ENCODE measurements at places on chromosomes 7 and 10. TPM values are rescaled to one million over a fixed set of nuclear protein-coding genes. Genes with fewer than 3 reads are reported as not detected.
A peak's percentile ranks its signal among the peaks of the same experiment; 100 is the strongest.

GRCh38 chr7:128103498-128104107 is 72.4 kb upstream of the LRRC4 start:
- peak; percentile 62 for DNase-seq

GRCh38 chr7:118182593-118183427 is 1.2 kb upstream of the LSM8 start:
- DNase-seq, result no peak

DNA sequence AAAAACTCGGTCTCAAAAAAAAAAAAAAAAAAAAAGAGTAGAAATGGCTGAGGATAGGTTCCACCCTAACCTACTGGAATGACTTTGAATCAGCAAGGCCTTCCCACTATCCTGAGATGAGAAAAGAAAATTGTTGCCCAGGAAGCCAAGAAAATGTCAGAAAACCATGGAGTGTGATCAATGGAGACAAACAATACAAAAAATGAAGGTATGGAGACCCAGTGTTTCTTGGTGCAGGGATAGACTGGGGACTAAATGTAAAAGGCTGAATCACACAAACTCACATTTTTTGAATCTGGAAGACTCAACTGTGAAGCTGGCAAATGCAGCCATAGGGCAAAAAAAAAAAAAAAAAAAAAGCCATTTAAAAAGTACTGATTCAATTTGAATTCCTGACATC is 364.3 kb upstream of the ANKRD30A start:
- DNase-seq, result no peak

DNA sequence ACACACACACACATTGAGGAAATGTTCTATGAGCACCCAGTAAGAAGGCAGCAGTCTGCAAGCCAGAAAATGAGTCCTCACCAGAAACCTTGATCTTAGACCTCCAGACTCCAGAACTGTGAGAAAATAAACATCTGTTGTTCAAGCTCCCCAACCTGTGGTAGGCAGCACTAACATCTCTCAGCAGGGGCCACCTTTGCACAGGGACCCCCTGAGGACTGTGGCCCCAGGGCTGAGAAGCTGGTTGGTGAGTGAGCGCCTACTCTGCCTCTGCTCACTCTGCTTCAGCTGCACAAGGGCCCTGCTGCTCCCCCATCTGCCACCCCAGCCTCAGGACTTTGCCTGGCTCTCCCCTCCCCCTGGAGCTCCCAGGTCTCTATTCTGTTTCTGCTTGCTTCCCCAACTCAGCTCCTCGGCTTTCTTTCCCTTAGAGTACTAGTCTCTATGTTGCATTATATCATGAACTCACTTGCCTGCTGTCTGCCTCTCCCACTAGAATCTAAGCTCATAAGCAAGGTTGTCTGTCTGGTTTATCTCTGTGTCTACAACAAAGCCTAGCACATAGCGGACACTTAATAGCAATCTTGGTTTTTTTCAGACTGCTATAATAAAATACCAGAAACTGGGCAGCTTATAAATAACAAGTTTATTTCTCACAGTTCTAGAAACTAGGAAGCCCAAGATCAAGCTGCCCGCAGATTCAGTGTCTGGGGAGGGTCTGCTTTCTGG is 40.4 kb upstream of the PRLHR start:
- DNase-seq, result no peak

- no peak for DNase-seq
These were observed 7.6 kb downstream of the STARD3NL start for GRCh38 chr7:38185395-38186307.

DNA sequence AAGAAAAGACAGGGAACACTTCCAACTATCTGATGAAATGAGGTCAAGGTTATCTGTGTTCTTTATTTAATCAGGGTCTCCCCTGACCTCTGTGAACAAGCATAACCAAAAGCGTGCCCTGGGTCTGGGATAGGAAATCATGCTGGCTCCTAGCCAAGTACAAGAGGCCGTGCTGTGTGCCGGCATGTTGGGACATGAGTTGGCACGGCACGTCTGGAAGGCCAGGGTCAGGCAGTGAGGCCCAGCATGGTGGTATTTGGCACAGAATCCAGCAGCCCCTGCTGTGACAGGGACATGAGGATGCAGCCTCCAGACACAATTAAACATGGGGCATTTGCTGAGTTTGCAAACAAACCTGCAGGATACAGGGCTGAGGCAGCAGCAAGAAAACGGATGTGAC is 320.4 kb downstream of the PLXNA4 start:
- DNase-seq, result peak; percentile 67

- DNase-seq, result no peak
These were observed 93.2 kb downstream of the DGKI start for GRCh38 chr7:137753575-137753947.

DNA sequence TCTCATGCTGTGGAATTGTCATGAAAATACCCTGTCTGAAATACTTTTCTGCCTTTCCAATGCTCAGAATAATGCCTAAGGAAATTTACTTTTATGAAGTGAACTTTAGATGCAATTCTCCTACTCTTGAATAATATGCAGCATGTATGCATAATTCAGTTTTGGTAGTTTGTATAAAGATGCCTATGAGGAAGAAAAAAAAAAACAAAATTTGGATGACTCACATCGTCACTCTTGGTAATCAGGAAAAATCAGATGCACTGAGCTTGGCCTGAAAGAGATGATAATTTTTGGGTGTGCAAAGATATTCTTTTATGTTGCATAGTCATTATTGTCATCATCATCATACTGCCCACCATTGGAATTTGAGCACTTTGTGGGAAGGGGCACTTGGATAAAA is 382.1 kb downstream of the ANKRD7 start:
- no peak for DNase-seq

GRCh38 chr10:68727146-68727545 is 6.1 kb downstream of the CCAR1 start:
- no peak for DNase-seq

- peak; percentile 75 for DNase-seq
These were observed 121.3 kb downstream of the AVL9 start for GRCh38 chr7:32616625-32617024.

GRCh38 chr10:12945690-12946359 is 55.7 kb downstream of the CCDC3 start:
- no peak for DNase-seq

- DNase-seq, result no peak
These were observed 86.6 kb upstream of the PDK4 start for GRCh38 chr7:95682913-95683312.

GRCh38 chr10:26441491-26442214 is 3.5 kb downstream of the APBB1IP start:
- DNase-seq, result no peak

DNA sequence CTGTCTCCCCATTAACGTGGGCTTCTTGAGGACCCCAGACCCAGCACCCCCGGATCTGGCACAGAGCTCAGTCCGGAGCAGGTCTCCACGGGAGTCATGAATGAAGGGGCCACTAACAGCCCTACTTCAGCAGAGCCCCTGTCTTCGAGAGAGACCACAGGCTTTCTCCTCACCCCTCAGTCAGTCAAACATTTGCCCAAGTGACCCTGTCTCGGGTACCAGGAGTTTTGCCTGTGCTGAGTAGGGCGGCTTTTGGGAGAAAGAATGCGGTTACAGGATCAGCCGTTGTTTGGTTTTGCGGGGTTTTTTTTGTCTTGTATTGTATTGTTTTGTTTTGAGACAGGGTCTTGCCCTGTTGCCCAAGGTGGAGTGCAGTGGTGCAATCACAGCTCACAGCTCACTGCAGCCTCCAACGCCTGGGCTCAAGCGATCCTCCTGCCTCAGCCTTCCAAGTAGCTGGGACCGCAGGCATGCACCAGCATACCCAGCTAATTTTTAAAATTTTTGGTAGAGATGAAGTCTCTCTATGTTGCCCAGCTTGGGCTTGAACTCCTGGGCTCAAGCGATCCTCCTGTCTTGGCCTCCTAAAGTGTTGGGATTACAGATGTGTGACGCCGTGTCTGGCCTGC is 16.5 kb downstream of the ADAP1 start:
- DNase-seq, result no peak

- no peak for DNase-seq
These were observed 36.9 kb downstream of the ELFN1 start for GRCh38 chr7:1706721-1707613.

GRCh38 chr7:46960970-46961369 is 620.9 kb downstream of the TNS3 start:
- DNase-seq, result no peak

DNA sequence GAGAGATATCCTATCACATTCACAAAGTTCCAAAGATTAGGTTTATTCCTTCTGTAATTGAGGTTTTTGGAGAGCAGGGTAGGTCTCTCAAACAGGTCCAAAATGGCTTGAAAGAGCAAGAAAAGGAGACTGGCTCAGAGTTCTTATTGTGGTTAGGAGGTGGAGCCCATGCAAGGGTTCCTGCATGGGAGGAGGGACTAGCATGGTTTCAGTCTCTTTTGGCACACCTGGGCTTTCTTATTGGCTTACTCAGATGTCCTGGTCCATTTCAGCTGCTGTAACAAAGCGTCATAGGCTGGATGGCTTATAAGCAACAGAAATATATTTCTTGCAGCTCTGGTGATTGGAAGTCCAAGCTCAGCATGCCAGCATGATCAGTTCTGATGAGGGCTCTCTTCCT is 493.1 kb downstream of the REEP3 start:
- DNase-seq, result no peak

- no peak for DNase-seq
These were observed 33.7 kb downstream of the C10orf120 start for GRCh38 chr10:122665946-122666345.

- no peak for DNase-seq
These were observed 128.0 kb downstream of the ADRA2A start for GRCh38 chr10:111204838-111205237.

GRCh38 chr7:3094701-3095445 is 51.2 kb upstream of the CARD11 start:
- no peak for DNase-seq

- DNase-seq, result no peak
These were observed 37.1 kb downstream of the STARD3NL start for GRCh38 chr7:38215115-38215514.

GRCh38 chr7:159115601-159116501 is 28.8 kb downstream of the VIPR2 start:
- DNase-seq, result no peak

- DNase-seq, result no peak
These were observed 85.2 kb downstream of the VTI1A start for GRCh38 chr10:112532189-112532588.

The ALOX5 gene
- total RNA-seq, result 11.9 TPM

The AQP1 gene
- total RNA-seq, result 352 TPM

The IRF5 gene
- total RNA-seq, result 4.6 TPM

The COBL gene
- total RNA-seq, result 28.1 TPM

The IFIT1B gene
- not detected for total RNA-seq

The WIPF3 gene
- 3.8 TPM for total RNA-seq

The COL26A1 gene
- total RNA-seq, result not detected

The SPAM1 gene
- not detected for total RNA-seq
